Sigmoid colon (tissue), 7 donors: ENCODE measurements at places on chromosomes 11 and 22. TPM values are rescaled to one million over a fixed set of nuclear protein-coding genes. Genes with fewer than 3 reads are reported as not detected.
A peak's percentile ranks its signal among the peaks of the same experiment; 100 is the strongest.

Gene EHF
- not detected for total RNA-seq

DNA sequence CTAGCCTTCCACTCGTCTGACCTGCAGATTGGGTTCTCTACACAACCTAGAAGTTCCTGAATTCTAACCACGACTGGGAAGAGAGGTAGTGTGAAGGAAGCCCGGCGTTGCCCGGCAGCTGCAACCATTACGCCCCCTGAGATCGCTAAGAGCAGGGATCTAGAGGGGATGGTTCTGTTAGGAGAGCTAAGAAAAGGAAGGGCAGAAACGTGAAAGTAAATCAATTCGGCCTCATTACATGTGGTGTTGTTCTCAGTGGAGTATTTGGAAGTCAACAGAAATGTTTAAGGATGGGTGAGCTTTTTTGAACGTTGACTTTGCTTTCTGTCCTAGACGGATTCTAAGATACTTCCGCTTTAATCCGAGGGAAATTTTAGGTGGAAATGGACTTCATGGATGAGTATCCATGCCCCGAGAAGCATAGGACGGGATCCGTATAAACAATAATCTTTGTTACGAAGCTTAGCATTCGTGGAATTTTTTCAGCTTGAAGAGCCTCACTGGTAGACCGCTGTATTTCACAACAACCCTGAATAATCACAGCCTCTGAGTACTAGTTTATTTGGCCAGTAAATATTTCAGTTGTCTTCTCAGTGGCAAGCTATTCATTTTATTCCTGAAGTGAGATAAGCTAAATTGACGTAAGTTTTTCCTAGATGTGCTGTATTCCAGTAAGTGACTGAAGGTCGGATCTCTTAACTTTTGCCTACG lies 629 bp downstream of the ATP5MG start:
- H3K36me3 ChIP-seq, result peaks cover 2% of the 10 kb centered on the region
- DNase-seq, result no peak
- H3K4me1 ChIP-seq, result peaks cover 53% of the 10 kb centered on the region
- no peaks in the 10 kb centered on the region for H3K27me3 ChIP-seq
- H3K27ac ChIP-seq, result peak overlapping the region; percentile 86

- DNase-seq, result peak; percentile 37
- H3K27ac ChIP-seq, result no peak overlapping the region
- no peaks in the 10 kb centered on the region for H3K27me3 ChIP-seq
- H3K36me3 ChIP-seq, result no peaks in the 10 kb centered on the region
Measured at GRCh38 chr22:49087198-49087597, 740.5 kb downstream of the BRD1 start.

GRCh38 chr11:128747728-128748148 lies 53.9 kb downstream of the FLI1 start:
- H3K27ac ChIP-seq, result no peak overlapping the region
- no peaks in the 10 kb centered on the region for H3K36me3 ChIP-seq
- no peaks in the 10 kb centered on the region for H3K27me3 ChIP-seq
- H3K4me1 ChIP-seq, result no peaks in the 10 kb centered on the region
- no peak for DNase-seq
- no peak overlapping the region for H3K4me3 ChIP-seq

DNA sequence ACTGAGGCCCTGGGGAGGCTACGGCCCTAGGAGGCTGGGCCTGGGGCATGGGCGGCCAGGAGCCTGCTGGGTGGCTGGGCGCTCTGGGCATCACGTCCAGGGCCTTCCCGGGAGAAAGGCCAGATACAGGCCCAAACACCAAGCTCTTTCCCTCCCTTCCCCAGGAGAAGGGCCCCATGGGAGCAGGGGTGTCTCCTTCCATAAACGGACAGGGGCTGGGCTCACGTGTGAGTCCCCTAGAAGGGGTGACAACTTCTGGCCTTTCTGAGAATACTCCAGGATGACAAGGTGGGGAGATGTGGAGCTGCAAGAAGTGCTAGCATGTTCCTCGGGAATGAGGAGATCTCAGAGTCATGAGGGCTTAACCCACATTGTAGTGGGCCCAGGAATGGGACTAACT lies 19.5 kb upstream of the SYT8 start:
- no peak overlapping the region for H3K27ac ChIP-seq
- no peak overlapping the region for H3K4me3 ChIP-seq
- peaks cover 14% of the 10 kb centered on the region for H3K27me3 ChIP-seq
- H3K36me3 ChIP-seq, result no peaks in the 10 kb centered on the region

DNA sequence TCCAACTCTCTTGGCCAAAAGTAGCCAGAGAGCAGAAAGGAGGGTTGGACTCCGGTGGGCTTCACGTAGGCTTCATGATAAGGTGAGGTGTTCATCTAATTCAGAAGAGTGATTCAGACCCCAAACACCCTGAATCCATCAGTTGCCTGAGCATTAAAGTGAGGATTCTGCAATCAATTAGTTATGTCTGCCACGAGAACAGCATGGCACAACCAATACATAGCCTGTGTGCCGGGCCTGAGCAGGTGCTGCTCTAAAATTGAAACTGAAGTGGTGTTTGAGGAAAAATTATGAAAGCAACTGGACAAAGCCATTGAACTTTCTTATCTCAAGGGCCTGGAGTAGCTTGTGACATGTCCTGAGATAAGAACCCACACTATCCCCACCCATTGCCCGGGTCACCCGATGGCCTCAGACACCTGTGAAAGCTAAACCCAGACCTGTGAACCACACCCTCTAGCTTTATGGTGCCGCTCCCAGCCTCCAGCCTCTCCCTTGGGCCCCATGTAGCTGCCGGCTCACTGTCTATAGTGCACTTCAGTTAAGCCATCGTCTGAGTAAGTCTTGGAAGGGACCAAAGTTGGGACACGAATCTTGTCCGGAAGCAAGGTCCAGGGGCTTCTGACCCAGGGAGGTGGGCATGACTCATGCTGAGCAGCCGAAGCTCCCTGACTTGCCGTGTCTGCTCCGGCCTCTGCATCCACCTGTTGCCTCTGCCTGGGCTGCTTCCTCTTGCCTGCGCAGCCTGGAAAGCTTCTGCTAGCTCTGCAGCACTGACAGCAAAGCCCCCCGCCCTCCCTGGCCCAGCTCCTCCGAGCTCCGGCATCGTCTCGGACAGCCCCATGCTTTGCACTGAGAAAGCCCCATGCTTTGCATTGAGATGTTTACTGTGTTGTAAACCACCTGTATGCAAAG lies 5.7 kb upstream of the MYEOV start:
- no peak for DNase-seq
- H3K27me3 ChIP-seq, result peaks cover 6% of the 10 kb centered on the region
